ENCODE measurements at places on chromosomes 4 and X.

- DNase-seq, result no peak
These were observed 22.3 kb downstream of the INPP4B start for GRCh38 chr4:142823796-142824195.

DNA sequence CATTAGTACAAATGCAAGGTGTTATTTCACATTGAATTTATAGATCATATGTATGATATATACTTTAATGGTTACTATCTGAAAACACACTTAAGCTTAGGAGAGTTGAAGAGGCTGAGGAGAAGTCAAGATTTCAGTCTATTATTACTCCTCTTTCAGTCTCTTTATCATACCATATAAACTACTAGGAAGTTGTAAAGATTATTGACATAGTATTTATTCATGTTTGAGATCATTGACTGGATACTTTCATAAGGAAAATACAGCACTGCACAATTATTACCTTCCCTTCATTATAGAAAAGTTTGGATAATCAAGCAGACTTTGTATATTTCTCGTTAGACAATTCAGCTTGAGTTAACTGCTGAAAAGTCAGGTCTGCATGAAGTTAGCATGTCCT lies 10.0 kb upstream of the SGMS2 start:
- DNase-seq, result no peak

DNA sequence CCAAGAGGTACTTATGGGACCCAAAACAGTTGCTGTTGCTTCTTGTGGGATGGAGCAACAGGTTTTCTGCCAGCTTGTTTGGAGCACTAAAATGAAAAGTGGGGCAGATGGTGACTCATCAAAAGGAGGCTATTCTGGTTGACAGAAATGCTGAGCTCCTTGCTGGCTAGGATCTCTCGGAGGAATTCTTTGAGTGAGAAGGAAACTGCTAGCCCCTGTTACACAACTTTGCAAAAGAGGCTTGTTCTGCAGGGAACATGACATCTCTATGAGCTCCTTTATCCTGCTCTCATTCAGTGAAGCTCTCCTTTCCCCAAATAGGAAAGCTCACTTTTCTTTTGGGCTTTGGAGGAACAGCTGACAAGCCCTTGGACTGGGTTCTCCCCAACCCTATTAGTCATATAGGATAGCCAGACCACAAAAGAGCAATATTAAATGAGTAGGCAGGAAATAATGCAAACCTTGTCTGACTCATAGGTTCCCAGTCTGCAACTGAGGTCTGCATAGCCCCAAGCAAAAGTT lies 108.3 kb downstream of the CDS1 start:
- DNase-seq, result no peak

DNA sequence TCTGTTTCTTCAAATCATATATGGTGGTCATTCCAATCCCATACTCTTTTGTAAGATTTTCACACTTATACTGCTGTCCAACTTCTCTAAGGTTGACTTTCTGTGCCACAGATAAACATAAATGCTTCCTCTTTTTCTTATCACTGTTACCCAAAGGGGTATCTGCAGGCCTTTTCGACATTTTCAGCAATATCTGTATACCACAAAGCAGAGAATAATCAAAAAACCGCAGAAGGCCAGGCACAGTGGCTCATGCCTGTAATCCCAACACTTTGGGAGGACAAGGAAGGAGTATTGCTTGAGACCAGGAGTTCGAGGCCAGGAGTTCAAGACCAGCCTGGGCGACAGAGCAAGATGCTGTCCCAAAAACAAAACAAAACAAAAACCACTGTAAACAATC lies 3.1 kb upstream of the RFC1 start:
- DNase-seq, result no peak

- no peak for DNase-seq
These were observed 96.8 kb downstream of the FNIP2 start for GRCh38 chr4:158865520-158866177.

DNA sequence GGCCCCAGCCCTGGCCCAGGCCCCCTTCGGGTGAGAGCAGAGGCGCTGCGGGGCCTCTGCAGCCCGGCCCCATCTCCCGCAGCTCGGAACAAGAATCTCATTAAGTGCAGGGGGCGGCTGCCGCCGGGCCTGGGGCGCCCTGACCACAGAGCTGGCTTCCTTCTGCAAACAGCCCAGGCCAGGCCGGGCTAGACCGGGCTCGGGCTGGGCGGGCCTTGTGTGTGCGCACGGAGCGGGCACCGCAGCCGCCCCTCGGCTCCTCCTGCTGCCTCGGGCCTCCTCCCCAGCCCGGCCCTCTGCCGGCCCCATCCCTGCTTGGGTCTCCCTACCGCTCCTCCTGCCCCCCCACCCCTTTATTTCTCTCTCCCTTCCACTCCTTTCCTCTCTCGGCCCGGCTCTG lies 83.3 kb downstream of the EFNB1 start:
- DNase-seq, result no peak

GRCh38 chr4:77911842-77912450 lies 49.3 kb downstream of the MRPL1 start:
- no peak for DNase-seq

GRCh38 chr4:76488888-76489685 lies 54.1 kb downstream of the SHROOM3 start:
- no peak for DNase-seq

- no peak for DNase-seq
These were observed 110.9 kb upstream of the ANK2 start for GRCh38 chr4:112938461-112939058.

DNA sequence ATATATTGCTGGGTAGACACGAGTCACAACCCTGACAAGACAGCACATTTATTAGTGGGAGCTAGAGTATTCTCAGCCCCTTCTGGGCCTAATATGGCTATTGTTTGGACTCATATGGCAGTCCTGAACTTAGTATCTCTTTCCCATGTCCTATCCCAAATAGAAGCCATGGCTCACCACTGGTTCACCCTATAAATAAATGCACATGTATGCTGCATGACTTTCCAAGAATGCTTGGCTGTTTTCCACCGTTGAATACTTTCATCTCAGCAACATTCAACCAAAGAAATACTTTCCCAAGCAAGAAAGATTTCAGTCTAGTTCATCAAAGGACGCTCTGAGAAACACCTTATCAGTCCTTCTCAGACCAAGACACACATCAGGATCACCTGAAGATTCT lies 36.7 kb downstream of the SMPX start:
- no peak for DNase-seq

DNA sequence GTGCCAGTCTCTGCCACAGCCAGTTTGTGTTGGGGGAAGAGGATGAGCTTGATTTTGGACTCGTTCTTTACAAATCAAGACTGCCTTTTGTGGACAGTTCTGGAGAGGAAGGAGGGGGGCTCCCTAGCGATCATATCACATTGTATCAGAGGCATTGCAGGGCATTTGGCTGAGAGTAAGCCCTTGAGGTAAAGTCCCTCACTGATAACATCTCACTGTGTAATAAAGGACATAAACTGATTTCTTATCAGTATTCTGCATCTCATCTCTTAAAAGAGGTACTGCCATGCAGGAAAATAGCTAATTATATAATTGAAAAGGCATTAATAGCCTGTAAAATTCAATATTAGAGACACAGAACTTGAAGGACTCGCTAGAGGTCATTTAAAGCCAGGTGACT lies 6.1 kb upstream of the IGFBP7 start:
- no peak for DNase-seq

- no peak for DNase-seq
These were observed 66.9 kb downstream of the LUZP4 start for GRCh38 chrX:115356369-115356768.

- no peak for DNase-seq
These were observed 102.7 kb downstream of the TRAM1L1 start for GRCh38 chr4:116982656-116983055.

GRCh38 chrX:98067611-98068010 lies 1183.9 kb downstream of the RPA4 start:
- no peak for DNase-seq

DNA sequence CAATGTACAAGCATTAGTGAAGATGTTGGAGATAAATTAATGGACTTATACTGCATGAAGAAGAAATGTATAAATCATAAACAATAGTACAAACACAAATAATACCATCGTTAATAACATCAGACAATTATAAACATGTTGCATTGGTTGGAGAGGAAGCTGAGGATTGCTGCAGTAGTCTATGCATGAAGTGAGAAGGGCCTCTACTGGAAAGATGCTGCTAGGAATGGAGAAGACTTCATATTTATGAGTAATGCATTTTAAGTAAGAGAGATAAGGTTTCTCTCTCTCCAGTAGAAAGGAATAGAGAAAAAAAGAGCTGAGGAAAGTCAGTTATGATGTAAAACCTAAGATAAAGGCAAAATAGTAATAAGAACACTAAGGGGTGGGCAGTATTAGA lies 247.8 kb downstream of the GRID2 start:
- DNase-seq, result no peak

DNA sequence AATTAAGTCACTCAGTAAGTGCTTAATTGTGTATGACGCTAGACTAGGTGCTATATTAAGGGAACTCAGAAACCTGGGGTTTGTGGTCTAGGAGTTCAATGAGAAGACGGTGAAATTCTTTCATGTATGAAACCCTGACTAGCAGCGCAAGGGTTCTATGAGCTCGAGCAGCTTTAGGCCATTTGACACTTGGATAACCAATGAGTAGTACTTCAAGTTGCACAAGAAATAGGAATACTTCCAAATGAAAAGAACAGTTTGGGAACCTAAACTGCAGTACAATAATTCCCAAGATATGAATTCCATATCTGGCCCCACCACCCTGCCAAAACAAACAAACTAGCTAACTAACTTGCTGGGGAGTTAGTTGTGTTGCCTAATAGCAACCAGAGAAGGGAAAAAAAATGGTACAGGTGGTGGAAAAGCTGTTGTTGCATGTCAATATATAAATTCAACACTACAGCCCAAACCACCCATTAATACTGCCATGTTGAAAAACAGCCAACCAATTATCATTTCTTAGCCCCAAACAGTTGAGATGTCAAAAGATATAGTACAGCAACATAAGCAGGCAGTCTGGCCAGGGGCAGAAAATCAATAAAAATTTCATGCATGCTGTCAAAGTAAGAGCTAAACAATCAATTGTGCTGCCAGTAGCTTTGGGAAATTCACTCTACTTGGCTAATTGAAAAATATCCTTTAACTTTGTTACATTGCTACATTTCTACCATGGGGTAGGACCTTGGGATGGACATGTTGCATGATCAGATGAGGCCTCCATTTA lies 54.6 kb upstream of the MCF2 start:
- DNase-seq, result no peak

DNA sequence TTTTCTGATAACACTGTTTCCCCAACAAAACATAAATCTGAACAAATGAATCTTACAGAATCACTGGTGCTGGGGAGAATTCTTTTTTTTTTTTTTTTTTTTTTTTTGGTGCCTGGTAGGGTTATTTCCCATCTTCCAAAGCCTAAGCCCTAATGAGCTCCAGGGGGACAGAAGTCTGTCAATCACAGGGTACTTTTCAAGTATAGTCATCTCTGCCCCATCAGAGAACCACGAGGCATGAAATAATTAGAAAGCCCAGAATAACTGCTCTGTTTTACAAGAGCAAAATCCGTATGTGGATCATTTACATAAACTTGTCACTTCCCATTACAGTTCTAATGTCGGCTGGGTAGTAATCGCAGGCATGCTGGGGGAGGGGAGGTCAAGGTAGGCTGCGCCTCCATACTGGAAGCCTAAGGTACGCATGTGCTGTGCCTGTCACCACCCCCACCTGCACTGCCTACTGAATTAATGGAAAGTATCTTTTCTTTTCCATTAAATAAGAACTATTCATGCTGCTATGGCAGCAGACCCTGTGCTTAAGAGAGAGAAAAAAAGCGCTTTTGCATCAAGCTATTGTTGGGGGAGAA lies 164.7 kb upstream of the LEF1 start:
- DNase-seq, result no peak

GRCh38 chr4:84879651-84880200 lies 86.8 kb downstream of the WDFY3 start:
- DNase-seq, result no peak

GRCh38 chr4:30904215-30904555 lies 184.0 kb downstream of the PCDH7 start:
- DNase-seq, result no peak

- DNase-seq, result no peak
These were observed 87.5 kb downstream of the MAMLD1 start for GRCh38 chrX:150450519-150451177.

- DNase-seq, result no peak
These were observed 219.3 kb upstream of the LDB2 start for GRCh38 chr4:17117746-17118145.

- DNase-seq, result no peak
These were observed 48.0 kb downstream of the KLHL34 start for GRCh38 chrX:21610168-21610567.

- no peak for DNase-seq
These were observed 1.6 kb upstream of the JCHAIN start for GRCh38 chr4:70667740-70668535.

DNA sequence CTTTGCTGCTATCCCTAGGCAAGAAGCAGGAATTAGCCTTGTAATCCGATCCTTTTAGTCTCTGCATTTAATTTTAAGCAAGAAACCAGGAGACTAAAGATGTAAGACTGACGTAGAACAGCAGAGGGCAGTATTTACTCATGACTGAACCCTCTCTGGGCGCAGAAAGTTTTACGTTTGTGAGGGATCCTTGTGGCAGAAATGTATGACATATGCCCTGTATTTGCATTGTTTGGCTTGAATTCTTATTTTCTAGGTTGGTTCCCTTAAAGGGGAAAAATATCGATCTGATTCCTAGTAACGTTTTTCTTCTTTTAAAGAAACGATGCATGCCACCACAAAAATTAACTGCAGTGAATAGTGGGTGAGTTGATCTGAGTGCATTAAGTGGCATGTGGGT lies 1.3 kb upstream of the FAT4 start:
- DNase-seq, result no peak
